ENCODE measurements at places on chromosomes 13 and 19.
A peak's percentile ranks its signal among the peaks of the same experiment; 100 is the strongest.

DNA sequence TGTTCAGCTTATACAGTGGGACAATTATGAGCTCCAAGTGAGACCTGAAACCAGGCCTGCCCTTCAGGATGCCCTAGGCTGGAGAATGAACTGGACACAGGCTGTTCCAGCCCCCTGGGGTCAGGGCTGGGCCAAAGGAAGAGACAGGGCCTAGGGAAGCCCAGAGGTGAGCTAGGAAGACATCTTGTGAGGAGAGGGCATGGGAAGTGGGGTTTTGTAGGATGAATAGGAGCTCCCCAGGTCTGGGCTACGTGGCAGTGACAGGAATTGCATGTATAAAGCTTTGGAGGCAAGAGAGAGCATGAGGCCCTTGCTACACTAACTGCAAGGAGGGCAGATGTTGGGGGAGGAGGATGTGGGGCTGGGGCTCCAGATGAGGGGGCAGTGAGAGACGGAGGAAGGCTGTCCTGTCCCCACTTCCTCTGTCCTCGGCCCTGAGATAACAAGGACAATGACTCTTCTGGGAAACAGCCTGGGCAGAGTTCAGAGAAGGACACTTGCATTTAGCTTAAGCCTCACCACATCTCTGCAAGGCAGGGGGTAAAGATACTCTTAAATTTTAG lies 1.5 kb upstream of the TBXA2R start:
- no peak for DNase-seq

DNA sequence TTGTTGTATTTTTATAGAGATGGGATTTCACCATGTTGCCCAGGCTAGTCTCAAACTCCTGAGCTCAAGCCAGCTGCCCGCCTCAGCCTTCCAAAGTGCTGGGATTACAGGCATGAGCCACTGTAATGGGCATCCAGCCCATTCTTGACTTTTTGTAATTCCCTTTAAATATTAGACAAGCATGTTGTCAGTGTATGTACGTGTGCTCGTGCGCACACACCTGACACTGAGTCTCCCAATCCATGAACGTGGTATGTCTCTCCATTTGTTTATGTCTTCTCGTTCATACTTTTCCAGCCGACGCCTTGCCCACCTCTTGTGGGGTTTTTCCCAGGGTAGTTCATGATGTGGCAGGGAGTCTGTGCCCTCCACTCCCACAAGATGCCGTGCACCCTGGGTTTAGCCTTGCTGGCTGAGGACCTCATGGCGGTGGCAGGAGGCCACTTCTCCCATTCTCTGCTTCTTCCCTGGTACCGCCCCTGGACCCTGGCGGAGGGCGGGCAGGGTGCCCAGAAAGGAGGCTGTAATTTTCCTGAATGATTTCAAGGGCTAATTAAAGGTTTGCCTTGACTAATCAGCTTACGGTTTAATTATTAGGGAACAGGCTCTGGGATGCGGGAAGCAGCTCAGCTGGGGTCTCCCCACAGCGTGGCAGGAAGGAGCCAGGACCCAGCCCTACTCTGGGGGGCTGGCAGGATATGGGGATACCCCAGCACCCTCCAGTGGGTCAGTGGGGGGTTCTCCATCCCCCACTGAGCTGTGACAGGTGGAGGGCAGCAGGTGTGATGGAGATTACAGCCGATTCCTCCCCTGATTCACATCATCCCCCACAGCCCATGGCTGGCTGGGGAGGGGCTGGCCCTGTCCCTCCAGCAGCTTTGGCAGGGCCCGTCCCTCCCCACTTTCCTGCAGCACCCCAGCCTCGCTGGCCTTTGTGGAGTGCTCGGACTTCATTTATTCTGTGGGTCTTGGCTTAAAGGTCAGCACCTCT lies 12.9 kb downstream of the PAK4 start:
- DNase-seq, result no peak

- peak; percentile 66 for DNase-seq
Measured at GRCh38 chr19:52248241-52248640, 21.1 kb upstream of the ZNF766 start.

DNA sequence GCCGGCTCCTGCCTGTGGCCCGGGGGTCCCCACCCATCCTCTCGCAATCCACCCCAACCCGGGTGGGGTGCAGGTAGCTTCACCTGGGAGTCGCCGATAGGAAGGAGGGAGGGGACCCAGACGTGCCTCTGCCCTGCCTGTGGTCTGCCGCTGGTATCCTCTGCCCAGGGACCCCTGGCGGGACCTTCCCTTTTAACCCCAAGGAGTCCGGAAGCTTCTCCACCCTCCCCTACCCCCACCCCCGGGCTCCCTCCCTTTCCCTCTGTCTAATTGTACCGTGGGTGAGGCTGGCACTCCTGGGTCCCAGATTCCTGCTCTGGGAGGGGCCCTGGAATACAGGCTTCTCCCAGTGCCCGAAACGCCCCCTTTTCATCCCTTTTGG lies at the start of gene KLK10:
Gene KLK10, minus strand, starts transcription at position 166 of the 382 bp plus-strand sequence. CDS start 579 bp downstream, outside the sequence.
- no peak for DNase-seq

DNA sequence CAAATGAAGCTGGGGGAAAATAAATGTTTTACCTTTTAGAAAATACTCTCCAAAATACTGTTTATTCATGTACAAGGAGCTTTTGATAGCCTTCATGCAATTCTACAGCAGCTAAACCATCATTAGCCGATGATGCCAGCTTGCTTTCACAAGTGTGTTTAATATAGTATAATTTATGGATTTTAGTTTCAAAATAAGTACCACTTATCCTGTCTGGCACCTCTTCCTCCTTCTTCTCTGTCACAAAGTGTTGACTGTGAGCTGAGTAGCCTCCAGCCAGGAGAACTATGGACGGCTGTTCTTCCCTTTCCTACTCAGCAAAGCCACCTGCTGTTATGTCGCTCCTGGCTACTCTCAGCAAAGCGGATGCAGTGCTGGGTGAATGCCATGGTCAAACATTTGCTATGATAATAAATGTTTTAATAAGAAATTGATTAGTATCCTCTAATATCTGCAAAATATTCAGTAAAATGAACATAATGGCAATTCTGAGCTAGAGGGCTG lies 238.2 kb downstream of the LIG4 start:
- DNase-seq, result no peak

All from activated CD4-positive, alpha-beta T cell treated with anti-CD3 and anti-CD28 coated beads, Interleukin-2, amount 50 U/mL, for 48 hours (primary cell).